ENCODE measurements at places on chromosomes 2 and 18.

- DNase-seq: no peak
Observed at GRCh38 chr2:30185178-30185577, 38.4 kb downstream of the YPEL5 start.

DNA sequence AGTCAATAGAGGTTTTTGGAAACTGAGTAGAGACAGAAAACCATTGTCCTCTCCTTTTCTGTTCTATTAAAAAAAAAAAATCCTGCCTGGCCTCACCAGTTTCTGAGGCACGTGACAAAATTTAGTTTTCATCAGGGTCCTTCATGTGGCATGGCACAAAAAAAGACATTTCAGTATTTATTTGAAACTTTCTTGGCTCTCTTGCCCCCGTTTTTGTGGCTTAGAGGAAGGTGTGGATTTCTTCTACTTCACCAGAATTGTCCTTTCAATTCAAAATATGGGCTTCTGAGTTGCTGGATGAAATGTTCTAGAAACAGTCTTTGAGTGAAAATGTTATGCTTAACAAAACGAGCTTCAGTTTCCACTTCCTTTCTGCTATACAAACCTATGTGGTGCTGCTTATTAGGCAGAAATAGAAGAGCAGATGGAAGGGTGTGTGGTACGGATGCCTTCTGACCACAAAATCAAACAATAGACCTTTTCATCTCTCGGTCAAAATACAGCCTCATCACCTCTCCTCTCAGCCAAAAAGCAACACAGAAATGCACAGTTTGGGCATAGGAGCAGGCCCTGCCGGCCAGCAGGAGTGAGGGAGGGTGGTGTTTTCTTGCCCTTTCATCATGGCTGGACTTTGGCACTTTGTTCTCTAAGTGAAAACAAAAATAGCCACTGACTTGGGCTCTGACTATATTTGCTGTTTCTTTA lies 89.2 kb downstream of the SH3RF3 start:
- peak; percentile 91 for DNase-seq

DNA sequence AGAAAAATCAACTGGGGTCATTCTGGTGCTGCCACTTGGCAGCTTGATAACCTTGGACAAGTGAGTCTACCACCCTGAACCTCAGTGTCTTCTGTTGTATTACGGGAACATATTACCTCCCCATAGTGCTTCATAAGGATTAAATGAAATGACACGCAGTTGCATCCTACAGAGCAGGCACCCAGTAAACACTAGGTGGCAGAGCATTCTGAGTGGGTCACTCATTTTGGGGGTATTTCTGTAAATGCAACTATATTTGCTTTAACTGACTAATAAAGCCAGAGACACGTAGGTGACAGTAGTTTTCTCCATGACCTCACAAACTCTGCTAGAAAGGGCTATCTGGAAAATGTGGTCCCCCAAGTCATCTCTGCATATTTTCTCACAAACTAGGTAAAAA lies 4.7 kb downstream of the CD226 start:
- DNase-seq: no peak

DNA sequence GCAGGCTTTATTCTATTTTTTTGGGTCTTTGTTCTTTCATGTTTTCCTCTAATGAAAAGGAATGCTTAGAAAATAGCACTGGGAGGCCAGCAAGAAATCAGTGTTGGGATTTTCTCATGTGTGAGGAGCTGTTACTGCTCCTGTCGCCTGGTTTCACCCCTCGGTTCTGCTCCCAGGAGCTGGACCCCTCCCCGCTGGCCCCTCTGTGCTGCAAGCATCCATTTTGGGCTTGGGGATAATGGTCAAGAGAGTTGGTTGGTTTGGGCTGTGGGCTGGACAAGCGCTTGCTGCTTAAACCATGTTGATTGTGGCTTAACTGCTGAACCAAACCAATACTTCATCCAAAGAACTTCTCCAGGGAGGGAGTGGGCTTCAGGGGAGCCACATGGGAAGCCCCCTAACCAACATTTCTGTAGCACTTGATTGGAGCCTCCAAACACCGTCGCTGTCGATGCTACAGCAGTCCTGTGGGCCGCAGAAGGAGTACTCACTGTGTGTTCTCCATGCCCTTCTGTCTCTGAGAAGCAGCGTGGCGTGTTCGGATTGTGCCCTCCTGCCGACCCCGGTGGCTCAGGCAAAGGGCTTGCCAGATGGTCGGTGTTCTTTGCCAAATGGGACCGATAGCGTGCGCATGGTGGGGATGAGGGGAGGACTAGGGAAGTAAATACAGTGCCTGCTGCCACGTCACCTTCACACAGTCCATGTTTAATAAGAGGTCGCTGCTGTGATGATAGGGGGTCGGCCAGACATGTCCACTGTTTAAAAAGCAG lies 40.0 kb downstream of the AGAP1 start:
- DNase-seq: no peak

DNA sequence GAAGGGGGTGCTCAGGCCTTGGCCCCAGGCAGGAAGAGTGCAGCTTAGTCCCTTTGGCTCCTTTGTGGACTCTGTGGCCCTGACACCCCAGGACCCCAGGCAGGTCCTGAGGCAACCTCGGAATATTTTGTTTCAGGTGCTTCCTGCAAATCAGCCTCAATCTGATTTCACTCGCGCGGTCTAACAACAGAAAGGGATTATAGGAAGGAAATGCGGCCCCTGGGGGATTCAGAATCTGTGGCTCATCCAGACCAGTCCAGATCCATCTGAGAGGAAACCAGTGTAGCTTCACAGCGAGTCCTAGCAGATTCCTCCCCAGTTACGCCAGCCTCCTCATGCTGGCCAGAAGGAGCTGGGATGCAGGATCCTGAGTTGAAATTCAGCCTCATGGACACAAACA lies 59.5 kb upstream of the YWHAQ start:
- no peak for DNase-seq

- peak; percentile 53 for DNase-seq
Observed at GRCh38 chr2:229728370-229728769, 14.0 kb upstream of the DNER start.

DNA sequence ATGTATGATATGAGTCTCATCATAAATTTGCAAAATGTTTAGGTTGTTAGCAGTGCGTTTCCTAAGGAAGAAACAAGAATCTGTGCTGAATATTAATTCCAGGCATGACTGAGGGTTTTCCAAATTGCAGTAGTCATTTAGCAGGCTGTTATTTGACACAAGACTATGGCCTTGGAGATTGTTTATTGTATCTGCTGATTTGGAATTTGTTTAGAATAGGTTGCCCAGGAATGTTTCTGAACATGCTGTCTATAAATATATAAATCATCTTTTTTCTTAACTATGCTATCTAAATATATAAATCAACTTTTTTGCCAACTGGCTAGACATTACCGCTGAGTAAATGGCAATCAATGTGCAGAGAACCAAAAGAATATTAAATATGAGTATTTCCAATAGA lies 90.9 kb downstream of the DOK6 start:
- DNase-seq: no peak

DNA sequence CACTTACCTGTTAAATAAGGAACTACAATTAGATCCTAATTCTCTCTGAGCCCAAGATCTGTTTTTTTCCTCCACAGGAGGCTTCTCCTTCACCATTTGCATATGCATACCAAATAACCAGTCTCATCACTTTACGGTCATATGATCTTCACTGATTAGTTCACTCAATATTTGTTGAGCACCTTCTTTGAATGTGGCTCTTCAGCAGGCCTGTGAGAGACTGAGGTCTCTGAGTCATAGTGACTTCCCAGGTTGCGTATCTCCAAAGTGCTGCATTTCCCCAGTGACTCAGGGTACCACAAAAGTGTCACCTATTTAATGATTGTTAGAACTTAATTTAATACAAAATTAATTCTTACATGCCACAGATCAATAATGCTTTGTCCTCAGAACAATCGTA lies 108.8 kb upstream of the TRIB2 start:
- peak; percentile 67 for DNase-seq

DNA sequence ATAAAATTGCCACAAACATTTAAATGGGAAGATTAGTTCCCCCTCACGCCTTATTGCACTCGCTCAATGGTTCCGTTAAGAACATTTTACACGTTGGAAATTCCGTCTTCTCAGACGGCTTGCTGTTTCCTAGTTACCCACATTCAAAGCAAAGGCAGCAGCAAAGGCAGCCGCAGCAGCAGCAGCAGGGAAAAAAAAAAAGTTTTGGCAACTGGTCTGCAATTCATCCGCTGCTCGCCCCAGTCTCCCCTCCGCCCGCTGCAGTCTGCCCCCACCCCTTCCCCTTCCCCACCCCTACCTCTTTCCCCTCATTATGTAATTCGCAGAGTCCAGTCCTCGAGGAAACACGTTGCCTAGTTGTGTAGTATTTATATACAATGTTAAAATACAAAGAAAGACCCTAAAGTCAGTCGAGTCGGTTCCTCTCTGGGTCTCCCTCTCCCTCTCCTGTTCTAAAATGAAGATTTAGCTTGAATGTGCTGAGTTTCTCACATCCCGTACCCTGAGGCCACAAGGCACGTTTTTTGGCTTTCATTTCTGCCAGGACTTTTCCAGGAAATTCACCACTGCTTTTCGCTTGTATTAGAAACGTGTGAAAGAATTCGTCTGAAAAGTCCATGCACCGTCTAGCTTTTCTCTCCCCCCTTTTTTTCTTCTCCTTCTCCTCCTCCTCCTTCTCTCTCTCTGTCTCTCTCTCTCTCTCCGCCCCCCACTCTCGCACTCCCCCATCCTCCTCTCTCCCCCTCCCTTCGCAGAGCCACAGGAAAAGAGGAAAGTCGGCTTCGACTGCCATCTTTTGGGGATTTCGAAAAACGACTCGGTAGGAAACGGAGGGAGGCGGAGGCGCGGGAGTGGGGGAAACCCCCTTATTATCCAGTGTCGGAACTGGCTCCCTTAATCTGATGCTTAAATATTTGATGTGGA lies 140.0 kb downstream of the MEIS1 start:
- DNase-seq: peak; percentile 71

GRCh38 chr2:152925547-152926448 lies 207.4 kb downstream of the ARL6IP6 start:
- DNase-seq: peak; percentile 46

- DNase-seq: no peak
Observed at GRCh38 chr2:20682167-20682920, 15.4 kb downstream of the GDF7 start.

All from RPMI7951 (cell line).